ENCODE measurements at places on chromosomes 5 and 9.

- DNase-seq = no peak
Observed at GRCh38 chr5:2639425-2639824, 112.1 kb downstream of the IRX2 start.

DNA sequence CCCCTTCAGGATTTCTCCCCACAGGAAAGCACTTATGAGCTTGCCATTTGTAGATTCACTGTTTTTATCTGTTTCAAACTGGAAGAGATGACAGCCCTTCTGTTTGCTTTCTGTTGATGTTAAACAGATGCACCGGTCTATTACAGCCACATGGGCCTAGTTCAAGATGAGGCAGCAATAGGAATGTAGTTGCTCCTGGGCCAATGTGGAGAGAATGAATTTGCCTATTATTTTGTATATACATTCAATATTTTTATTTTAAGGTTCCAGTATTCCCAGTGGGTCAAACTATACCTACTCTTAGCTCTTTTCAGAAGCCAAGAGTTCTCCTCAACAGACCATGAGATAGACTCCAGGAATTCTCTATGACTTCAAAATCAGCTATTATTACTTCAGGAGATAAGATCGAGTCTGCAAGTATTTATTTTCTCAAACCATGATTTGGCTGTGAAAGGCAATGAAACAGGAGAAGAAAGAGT, 461.6 kb downstream of the RASEF start:
- no peak for DNase-seq

DNA sequence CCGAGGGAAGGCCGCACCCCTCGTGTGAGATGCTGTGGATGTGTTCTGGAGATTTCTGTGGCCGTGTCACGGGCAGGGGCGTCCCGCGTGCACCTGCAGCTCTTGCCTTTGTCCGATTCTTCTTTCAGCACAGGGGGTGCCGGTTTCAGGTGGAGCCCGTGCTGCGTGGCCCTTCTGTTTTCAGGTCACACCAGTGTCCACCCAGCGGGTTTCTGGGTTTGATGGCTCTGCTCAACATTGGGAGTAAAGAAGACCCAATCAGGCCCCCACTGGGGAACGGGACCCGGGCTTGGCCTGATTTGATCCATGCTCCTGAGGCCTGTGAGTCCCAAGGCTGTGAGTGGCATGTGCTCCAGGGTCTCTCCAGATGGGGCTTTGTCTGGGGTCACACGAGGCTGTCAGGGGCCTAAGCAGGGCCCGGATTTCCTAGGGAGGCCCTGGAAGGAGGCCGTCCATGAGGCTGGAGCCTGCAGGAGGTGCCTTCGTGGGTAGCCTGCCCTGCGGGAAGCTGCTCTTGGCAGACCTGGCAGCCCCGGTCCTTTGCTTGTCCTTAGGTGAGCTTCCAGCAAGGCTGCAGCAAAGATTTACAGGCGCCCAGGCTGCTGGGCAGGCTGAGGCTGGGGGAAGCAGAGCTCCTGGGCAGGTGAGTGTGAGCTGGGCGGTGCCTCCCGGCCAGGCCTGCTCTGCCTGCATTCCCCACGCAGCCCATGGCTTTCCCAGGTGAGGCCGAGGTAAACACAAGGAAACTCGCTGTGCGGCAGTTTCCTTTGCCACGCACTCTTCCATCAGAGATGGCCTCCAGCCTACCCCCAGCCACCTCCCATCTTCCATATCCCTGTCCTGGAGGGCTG, 12.8 kb downstream of the MRPL36 start:
- DNase-seq = no peak

- no peak for DNase-seq
Observed at GRCh38 chr9:76887951-76888350, 18.0 kb downstream of the PRUNE2 start.

DNA sequence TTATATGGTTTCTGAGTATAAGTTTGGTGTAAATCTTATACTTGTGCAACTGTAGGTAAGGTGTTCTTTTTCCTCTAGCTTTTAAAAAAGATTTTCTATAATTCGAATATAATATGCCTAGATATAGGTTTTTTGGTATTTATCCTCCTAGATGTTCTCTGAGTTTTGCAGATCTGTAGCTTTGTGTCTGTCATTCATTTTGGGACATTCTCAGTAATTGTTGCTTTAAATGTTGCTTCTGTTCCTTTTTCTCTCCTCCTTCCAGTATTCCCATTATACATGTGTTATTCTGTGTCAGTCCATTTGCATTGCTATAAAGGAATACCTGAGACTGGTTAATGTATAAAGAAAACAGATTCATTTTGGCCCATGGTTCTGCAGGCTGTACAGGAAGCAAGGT, 33.7 kb downstream of the LURAP1L start:
- DNase-seq = no peak

GRCh38 chr9:120733190-120733589, 18.9 kb upstream of the MEGF9 start:
- no peak for DNase-seq

GRCh38 chr5:8807636-8808035, 738.2 kb downstream of the SEMA5A start:
- DNase-seq = no peak

GRCh38 chr5:91474201-91474600, 91.1 kb upstream of the ARRDC3 start:
- no peak for DNase-seq

GRCh38 chr5:3619579-3619978, 23.9 kb downstream of the IRX1 start:
- no peak for DNase-seq

- no peak for DNase-seq
Observed at GRCh38 chr5:150261231-150261630, 28.3 kb downstream of the CAMK2A start.

DNA sequence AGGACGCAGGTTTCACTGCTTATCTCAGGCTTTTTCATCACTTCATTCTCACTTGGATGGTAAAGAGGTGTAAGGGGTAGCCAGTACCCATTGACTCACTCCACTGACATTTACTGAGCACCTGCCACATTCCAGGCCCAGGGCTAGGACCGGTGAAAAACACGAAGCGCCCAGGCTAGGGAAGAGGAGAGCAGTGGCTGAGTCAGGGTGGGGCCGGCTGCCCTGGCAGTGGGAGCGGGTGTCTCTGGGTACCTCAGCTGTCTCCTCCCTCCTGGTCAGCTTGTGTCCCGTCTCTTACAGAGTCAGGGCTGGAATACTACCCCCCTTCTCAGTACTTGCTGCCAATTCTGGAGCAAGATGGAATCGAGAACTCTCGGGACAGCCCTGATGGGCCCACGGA, 22.2 kb downstream of the LRSAM1 start:
- DNase-seq = no peak

GRCh38 chr5:1399737-1400136, 45.5 kb downstream of the SLC6A3 start:
- no peak for DNase-seq

- no peak for DNase-seq
Observed at GRCh38 chr9:18398038-18398437, 75.9 kb upstream of the ADAMTSL1 start.

GRCh38 chr9:108486831-108487230, 369.0 kb downstream of the ACTL7B start:
- no peak for DNase-seq

DNA sequence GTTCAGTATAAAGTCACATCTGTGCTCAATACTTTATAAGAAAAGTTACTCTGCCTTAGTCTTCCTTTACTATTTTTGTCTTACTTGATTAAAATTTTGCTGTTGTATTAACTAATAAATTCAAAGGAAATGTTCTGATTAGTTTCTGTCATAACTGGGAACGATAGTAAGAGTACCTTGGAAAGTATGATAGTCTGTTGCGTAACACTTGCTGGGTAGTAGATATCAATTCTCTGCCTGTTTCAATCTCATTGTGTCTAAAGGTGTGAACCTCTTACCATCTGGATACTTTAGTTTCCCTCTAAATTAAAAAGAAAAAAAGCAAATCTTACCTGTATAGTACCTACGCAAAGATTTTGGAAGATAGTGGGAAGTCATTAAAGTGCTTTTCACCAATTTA, 48.5 kb downstream of the COMMD10 start:
- no peak for DNase-seq

DNA sequence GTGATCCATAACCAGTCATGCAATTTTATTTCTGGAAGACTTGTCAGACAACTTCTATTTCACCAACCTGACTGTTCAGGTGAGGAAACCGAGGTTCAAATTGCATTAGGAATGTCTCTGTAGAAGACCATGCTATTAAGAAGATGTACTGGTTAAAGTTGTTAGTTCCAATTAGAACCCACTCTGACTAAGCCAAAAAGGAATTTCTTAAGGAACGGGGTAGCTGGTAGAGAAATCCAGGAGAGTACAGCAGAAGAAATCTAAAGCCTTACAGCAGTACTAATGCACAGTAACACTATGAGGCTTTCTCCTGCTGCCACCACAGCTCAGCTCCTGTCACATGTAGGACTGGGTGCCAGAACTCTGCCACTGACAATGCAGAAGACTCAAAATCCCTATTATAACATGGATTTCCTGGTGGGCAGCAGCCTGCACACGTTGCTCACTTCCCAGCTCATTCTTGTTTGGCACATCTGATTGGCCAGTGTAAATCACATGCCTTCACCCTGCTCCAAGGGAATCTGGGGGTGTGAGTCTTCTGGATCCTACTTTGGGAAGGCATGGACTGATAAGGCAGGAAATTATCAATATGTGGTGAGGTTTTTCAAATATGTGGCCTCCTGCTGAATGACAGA, 37.1 kb downstream of the CAST start:
- no peak for DNase-seq

- no peak for DNase-seq
Observed at GRCh38 chr9:3525096-3525835, 535 bp downstream of the RFX3 start.

GRCh38 chr9:132144708-132145365, 17.0 kb upstream of the NTNG2 start:
- DNase-seq = peak; percentile 32

DNA sequence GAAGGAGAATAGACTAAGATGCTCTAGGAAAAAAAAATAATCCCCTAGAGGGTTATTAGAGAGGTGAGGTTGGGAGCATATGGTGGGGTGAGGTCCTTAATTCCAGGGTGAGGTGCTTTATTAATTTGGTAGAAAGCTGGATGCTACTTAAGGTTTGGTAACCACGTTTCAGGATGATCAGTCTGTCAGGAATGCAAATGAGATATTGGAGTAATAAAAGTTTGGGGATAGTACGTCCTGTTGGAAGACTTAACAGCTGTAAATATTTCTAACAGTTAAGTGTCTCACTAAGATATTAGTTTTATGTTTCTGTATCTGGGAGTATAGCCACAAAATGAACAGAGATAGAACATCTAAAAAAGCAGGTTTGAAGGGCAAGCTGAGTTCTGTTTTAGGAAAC, 578.9 kb downstream of the CETN3 start:
- DNase-seq = no peak

DNA sequence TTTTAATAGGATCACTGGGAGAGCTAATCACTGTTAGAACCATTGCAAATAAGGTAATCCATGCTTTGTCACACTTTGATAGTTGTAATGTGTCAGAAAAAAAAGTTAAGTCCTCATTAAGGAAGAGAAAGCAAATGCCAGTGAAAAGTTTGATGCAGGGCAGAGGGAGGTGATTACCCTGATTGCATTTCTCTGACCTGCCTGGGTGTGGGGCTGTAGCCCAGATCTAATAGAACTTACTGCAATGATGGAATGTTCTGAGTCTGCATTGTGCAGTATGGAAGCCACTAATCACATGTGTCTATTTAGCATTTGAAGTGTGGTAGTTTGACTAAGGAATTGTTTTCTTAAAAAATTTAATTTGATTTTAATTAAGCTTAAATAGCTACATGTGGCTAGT, 202.7 kb downstream of the ATP10B start:
- no peak for DNase-seq
